Retinal pigment epithelial cell (primary cell): ENCODE measurements at places on chromosomes 6 and 20.

- DNase-seq: no peak
Measured at GRCh38 chr6:126440923-126441322, 101.0 kb downstream of the CENPW start.

DNA sequence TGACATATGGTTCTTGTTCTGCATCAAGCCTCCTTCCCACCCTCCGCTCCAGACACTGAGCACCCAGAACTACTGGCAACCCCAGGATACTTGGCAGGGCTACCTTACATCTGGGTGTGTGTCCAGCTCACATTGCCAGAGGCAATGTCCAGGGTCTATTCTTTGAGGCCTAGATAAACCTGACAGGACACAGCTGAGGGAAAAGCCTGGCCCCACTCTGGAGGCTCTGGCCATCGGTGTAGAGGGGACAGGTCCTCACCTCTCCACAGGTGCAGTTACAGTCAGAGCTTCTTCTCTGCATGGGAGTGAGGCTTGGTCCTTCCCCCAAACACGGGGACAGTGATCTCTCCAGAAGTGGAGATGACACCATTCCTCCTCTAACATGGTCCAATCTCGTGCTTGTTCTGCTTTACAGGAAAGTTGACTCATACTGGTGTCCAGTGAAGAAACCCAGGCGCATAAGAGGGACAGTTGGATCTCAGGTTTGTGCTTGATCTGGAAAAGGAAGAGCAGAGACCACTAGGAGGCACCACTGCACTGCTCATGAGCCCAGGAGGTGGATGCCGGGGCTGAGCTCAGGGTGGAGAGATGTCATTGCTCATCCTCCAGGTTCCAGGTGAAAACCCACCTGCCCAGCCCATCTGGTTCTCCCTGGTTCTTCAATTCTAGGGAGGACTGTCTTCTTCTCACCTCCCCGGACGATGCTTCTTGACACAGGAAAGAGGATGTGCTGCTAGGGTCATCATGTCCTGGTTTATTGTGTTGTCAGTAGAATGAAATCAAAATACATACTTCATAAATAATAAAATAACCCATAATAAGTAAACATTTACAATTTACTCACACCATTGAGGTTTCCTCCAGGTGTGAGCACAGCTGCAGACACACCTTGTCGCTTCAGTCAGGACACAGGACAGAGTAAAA, 14.7 kb downstream of the HLA-F start:
- no peak for DNase-seq

DNA sequence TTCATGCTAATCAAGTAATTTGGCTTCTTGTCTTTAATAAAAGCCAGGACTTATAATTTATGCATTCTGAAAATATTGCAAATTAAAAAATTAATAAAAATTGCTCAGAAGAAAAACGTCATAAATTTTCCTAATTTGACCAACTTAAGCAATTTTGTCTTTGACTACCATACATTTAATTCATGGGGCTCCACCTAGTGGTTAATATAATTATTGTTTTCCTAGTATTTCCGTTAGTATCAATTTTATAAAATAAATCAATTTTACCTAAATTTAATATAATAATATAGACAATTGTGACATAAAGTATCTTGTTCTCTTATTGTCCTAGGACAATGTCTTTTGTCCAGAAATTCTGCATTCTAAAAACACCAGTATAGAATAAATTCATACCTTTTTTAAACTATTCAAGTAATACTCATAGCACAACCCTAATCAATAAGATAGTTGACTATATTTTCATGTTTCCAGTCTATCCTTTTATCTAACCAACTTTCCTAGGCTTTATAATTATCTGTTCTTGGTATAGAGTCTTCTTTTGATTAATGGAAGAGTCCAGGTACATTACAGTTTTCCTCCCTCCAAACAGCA, 319.9 kb downstream of the TRDN start:
- DNase-seq: no peak

DNA sequence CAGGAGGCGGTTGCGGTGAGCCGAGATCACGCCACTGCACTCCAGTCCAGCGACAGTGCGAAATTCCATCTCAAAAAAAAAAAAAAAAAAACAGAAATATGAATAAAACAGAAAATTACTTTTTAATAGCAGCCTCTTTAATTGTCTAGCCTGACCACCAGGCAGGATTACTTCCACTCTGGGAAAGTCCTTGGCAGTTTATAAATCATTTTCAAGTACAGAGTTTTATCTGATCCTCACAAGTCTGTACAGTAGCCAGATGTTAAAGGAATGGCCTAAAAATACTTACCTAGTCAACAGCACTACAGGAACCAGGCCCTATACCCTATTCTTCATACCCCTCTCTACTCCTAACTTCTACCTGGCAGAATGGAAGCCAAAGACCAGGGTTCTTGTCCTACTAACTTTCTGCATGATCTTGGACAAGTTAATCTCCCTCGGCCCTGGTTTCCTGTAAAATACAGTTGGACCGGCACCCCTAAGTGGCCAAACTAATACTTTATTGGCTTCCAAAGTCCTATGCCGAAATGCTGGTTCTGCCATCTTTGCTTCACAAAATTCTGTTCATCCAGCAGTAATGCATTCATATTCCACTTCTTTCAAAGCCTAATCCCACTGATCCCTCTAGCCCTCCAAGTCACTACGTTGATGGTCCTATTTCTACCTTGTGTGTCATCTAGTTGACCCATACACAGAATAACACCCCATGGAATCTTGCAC, 1.9 kb downstream of the EIF2S2 start:
- no peak for DNase-seq

- DNase-seq: no peak
Measured at GRCh38 chr6:72863131-72863530, 241.3 kb downstream of the KCNQ5 start.

- DNase-seq: peak; percentile 25
Measured at GRCh38 chr6:73309785-73310502, 44.1 kb downstream of the DPPA5 start.

DNA sequence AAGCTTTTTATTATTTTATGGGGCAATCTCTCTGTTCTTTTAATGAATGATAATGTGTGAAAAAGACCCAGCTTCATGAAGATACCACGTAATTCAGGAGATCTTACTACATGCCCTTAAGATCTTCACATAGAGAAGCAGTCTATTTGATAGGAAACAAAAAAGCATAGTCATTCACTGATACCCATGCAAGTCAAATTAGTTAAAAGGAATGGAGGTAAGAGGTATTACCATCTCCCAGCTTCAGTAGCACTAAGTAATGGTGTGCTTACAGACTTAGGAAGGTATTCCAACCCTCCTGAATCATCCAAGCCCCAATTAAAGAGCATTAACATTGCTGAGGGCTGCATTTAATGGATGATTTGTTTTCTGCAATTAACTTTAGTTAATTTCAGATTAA, 364.7 kb downstream of the SYNE1 start:
- peak; percentile 45 for DNase-seq

DNA sequence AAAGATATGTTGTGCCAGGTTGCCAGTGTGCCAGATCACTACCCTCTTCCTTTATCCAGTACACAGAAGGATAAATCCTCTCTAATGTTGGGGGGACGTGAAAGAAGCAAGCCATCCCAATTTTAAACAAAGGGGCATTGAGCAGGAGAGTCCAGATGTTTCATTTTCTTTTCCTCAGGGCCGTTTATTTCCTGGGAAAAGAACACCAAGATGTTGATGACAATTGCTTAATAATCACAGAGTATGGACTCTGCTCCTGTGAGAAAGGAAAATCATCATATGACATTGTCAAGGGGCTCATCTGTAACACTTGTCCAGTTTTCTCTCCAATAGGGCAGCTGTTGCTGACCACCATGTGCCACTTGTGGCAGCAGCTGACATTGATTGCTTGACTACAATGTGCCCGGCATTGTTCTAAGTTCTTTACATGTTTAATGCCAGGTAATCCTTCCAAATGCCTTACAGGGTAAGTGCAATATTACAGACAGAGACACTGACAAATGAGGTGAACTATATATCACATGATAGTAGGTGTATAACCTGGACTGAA, 161.4 kb downstream of the CD109 start:
- no peak for DNase-seq

- DNase-seq: no peak
Measured at GRCh38 chr6:168055696-168056489, 23.1 kb downstream of the FRMD1 start.

GRCh38 chr6:43695215-43695966, 7.8 kb upstream of the MRPS18A start:
- no peak for DNase-seq

DNA sequence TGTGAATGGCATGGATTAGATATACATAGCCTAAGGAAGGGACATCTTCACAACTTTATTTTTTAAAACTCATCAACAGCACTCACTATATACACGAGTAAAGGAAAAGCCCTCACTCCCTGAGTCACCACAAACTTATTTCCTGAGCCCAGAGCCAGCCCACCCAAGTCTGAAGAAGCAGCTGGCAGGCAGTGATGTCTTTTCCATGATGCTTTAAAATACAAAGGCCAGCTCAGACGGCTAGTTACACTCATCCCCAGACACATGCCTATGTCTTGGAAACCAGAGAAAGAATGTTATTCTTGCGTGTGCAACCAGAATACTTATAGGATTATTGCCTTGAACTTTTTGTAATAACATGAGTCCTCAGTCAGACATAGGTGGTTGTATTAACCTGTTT, 114.4 kb downstream of the ADGRG6 start:
- DNase-seq: peak; percentile 85

DNA sequence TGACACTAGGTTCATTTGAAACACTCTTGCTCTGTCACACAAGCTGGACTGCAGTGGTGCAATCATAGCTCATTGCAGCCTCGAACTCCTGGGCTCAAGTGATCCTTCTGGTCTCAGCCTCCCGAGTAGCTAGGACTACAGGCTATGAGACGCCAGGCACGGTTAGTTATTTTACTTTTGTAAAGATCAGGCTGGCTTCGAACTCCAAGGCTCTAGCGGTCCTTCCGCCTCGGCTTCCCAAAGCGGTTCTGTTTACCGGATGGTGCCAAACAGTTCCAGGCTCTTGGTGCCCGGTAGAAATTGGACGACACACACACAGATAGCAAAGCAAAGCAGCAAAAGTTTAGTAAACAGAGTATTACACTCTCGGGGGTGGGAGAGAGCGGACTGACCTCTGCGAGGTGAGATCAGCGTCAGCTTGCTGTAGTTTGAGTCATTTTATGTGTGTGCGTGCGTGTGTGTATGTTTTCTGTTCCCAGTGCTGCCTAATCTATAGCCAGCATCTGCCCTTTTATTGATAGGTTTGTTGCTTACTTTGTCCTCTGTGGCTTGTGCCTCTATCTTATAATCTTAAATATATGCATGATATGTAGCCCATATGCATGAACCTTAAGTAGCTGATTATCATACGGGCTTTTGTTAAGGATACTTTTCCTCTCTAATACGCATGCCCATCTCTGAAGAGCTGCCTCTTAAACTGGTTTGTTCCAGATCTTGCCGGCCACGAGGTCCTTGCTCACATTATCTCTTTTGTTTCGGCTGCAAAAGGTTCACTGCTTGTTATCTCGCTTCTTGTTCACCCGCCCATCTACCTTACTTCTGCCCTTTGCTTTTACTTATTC, 75.2 kb downstream of the OR2B2 start:
- DNase-seq: peak; percentile 62

GRCh38 chr20:4613718-4614620, 107.7 kb upstream of the PRND start:
- DNase-seq: peak; percentile 63

DNA sequence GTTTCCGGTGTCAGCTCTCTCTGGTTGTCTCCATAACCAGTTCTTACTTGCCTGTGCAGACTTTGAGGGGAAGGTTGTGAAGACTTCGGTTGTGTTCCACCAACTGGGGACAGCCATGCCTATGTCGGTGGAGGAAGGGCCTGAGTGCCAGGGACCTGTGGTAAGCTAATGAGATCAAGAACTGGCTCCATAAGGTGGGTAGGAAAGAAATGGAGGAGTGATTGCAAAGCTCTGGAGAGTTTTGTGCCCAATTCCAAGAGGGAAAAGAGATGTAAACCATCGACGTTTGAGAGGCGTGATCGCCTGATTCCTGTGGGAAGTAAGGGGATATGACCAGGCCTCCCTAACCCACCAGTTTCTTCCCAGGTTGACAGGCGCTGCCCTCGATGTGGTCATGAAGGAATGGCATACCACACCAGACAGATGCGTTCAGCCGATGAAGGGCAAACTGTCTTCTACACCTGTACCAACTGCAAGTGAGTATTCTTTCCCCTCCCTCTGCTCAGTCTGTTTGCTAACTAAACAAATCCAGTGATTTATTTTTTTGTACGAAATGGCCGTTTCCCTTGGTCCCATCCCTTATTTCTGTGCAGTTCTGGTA, 893 bp downstream of the POLR1H start:
- no peak for DNase-seq

DNA sequence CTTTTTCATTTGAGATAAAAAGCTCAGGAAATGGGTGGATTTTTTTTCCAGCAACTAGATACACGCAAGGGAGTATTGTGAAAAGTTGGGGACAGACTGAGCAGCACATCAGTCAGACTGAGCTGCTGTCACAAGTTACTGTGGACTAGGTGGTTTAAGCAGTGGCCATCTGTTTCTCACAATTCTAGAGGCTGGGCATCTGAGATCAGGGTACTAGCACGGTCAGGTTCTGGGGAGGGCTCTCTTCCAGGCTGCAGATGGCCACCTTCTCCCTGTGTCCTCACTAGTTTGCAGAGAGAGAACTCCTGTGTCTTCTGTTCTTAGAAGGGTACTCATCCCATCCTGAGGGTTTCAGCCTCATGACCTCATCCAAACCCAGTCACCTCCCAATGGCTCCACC, 178.3 kb downstream of the SYNDIG1 start:
- DNase-seq: no peak

DNA sequence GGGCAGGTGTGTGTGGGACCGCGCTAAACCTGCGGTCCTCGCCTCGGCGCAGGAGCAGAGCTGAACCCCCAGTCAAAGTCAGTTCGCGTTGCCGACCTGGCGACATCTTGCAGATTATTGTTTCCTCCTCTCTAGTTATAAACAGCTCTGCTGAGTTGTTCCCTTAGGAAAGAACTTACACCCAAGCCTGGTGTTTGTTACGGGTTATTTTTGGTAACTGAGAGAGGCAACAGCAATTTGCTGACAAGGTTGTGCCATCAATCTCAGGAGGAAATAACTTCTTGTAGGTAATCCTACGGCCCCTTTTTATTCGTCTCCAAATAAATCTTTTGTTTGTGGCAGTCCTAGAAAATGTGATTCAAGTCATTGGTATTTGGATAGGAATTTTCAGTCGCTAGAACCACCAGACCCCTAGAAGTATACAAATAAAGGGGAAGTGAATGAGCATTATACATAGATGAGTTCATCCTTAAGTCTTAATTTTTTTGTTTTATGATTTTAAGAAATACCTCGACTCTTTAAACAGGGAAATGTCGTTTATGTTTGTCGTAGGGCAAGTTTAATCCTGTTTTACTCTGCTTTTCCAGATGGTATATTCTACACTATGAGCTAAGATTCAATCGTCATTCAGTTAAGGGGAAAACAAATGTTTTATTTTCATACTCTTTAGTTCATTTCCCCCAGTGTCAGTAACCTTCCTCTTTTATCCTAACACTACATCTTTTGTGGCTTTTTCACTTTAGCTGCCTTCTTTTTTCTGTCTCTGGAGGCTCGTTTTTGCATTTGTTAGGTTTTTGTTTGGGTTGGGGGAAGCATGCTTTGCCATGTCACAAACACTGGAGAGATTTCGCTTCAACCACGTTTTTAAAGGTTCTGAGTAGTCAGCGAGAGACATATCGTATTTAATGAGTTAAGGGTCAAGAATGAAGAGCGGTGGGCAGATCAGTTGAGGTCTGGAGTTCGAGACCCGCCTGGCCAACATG, 1.2 kb downstream of the PM20D2 start:
- DNase-seq: peak; percentile 38

GRCh38 chr6:163019926-163020325, 292.2 kb downstream of the PACRG start:
- no peak for DNase-seq

GRCh38 chr6:31060145-31060544, 49.9 kb downstream of the MUC22 start:
- no peak for DNase-seq

- DNase-seq: no peak
Measured at GRCh38 chr6:109291902-109292301, 90.4 kb downstream of the CD164 start.
